ENCODE measurements at places on chromosomes 3 and 15.

DNA sequence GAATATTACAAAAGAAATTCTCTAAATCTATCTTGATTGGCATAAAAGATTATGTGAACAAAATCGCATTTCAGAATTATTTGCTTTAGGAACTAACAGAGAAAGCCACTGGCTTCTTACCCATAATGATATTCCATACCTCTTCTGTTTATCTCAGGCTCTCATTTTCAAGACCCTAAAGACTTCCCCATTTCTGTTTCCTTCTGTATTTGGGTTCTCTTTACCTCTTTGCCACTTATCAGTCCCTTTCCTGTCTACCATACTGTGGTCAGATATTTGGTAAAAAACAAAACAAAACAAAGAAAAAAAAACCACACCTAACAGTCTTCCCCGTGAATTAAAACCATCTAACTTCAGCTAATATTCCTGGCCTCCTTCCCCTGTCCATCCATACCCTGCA, 108.5 kb downstream of the LRRC28 start:
- no peak for DNase-seq

- peak; percentile 31 for DNase-seq
Observed at GRCh38 chr3:172698631-172699030, 12.2 kb downstream of the NCEH1 start.

DNA sequence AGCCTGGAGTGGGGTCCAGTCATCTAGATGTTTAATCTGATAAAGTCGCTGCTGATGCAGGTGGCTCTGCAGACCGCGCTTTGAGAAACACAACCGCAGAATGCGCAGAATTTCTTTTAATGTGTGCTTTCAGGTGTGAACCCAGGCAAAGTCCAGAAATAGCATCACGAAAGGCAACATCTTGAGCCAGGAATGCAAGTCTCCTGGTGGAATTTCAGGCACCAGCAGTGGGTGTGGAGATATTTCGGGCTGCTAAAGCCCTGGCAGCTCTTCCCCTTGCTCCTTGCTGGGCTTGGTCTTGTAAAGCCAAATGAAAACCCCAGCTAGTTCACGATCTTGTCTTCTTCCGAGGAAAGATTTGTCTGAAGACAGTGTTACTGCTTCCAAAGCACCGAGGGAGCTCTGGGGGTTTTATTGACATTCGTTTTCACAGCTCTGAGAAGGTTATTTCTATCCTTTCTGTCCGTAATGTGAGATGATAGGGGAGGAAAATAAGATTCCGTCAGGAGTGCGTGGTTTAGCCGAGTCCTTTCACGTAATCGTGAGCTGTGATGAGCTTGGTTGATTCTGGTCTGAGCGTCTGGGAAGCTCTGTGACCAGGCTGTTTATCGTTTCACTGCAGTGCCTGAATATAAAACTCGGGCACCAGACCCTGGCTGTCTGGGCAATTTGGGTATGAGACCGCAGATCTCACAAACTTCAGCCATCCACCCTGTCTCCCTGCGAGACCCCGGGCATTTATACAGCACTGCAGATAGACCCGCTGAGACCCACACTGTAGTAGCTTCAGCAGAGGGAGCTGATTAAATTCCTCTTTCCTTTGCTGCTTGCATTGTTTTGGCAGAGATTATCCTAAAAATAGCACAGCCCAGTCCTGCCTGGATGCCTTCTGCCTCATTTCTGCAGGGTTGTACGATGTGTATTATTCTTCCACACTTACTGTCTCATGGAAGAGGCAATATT, 67.0 kb upstream of the SLC25A26 start:
- no peak for DNase-seq

DNA sequence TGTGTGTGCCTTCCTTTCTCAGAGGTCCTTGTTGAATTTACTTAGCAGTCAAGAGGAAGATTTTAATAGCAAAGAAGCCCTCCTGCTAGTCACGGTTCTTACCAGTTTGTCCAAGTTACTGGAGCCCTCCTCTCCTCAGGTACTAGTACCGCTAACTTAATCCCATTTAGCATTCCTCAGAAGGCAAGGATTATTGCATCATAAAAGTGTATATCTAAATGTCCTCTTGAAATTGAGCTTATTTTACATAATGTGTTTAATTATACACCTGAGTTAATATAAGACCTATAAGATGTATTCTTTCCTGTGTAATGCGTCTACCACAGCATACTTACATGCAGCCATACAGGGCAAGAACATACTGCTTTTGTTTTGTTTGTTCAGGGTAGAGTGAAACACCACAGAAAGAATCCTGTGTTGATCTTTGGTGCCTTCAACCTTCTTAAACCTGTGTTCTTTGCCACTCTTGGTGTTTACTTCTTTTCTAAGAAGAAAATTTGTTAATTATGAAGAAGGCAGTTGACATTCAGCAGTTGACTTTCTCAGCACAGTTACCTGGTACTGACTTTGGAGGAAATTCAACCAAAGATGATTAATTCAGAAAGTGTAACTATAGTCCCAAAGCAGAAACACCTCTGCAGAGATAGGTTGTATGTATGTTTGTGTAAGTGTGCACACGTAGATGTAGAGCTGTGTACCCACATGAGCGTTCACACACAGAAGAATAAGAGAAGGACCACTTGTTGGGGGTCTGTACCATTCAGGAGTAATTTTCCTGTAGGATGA, 33.1 kb downstream of the POLG start:
- DNase-seq = no peak

DNA sequence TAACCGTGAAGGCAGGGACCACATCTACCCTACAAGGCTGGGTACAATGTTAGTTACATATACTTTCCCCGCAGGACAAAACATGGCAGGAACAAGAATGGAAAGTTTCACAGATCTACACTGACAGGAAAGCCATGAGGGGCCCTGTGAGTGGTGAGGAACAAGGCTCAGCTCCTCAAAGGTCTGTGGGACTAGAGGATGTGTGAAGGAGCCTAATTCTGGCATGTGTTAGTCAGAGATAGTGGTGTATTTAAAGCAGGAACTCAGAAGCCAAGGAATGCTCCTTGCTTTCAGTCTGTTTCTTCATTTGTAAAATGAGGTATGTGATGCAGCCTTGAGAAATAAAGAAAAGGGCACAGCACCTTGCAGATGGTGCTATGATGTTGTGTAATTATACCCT, 25.1 kb downstream of the ETV5 start:
- DNase-seq = no peak

- DNase-seq = no peak
Observed at GRCh38 chr3:117003501-117003900, 293.9 kb downstream of the TUSC7 start.

DNA sequence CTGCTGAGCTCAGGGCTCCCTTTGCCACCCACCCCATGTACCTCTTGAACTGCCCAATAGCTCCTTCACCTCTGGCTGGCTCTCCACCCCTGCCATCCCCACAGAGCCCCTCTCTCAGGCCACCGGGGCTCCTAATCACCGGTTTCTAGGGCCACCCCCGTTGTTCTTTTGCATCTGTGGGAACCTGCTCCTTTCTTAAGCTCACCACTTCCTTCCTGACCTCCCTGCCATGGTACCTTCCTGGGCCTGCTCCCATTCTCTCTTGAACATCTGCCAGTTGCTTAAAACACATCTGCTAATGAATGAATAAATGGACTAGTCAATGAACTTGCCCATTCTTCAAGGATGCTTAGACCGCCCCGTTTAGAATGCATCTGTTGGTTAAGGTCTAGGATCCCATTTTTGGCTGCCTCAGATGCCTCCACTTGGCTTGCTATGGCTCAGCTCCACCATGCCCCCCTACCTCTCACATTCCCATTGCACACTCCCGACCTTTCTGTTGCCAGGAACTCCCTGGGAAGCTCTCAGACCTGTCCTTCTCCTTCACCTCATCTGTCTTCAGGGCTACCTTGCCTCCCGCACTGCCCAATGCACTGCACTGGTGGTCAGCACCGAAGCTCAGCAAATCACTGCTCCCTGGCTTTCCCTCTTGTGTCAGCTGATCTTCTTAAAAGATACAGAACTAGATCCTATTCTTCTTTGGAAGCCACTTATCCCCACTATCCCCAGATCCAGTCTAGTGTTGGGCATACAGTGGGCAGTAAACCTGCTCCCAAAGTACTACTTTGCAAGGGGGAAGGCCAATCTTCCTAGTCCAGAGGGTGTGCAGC, 9.1 kb downstream of the AMOTL2 start:
- DNase-seq = no peak

- DNase-seq = peak; percentile 64
Observed at GRCh38 chr3:39990532-39990931, 181.1 kb downstream of the MYRIP start.

- peak; percentile 61 for DNase-seq
Observed at GRCh38 chr3:79018671-79019136, 749.1 kb downstream of the ROBO1 start.

- no peak for DNase-seq
Observed at GRCh38 chr3:151835751-151836525, 22.0 kb downstream of the AADAC start.

- no peak for DNase-seq
Observed at GRCh38 chr3:187287256-187287655, 4.3 kb downstream of the MASP1 start.

GRCh38 chr3:177110895-177111294, 86.4 kb downstream of the TBL1XR1 start:
- DNase-seq = no peak

DNA sequence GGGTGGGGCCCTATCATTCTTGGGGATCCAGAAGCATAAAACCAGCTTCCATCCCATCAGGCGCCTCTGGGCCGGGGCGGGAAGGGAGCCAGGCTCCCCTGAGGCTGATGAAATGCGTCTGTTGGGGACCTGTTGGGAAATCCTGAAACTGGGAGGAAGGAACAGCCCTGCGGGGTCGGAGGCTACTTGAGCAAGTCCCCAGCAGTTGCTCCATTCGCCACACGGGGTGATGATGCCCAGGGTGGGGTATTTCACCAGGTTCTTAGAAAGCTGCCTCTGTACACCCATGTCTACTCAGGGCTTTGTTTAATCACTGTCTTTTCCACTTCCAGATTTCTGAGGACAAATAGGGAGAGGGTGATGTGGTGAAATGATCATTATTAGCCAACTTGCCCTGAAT, 25.4 kb upstream of the TSEN2 start:
- DNase-seq = no peak

GRCh38 chr3:107813026-107813425, 277.8 kb downstream of the CD47 start:
- DNase-seq = no peak

DNA sequence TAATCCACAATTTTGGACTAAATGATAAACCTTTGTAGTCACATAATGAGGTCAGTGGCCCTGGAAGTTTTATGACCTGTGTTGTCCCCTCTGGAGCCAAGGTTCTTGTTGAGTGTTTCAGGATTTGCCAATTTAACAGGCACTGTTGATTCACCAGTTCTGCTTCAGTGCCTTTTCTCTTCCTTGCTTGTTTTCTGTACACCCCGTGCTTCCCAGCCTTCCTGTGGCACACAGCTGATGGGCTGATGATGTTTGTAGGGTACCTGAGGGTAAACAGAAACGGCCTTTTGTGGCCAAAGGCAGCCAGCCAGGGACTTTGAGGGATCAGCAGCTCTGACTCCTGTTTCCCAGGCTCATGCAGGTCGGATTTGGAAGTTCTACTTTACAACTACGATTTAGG, 13.3 kb downstream of the GYG1 start:
- DNase-seq = no peak

DNA sequence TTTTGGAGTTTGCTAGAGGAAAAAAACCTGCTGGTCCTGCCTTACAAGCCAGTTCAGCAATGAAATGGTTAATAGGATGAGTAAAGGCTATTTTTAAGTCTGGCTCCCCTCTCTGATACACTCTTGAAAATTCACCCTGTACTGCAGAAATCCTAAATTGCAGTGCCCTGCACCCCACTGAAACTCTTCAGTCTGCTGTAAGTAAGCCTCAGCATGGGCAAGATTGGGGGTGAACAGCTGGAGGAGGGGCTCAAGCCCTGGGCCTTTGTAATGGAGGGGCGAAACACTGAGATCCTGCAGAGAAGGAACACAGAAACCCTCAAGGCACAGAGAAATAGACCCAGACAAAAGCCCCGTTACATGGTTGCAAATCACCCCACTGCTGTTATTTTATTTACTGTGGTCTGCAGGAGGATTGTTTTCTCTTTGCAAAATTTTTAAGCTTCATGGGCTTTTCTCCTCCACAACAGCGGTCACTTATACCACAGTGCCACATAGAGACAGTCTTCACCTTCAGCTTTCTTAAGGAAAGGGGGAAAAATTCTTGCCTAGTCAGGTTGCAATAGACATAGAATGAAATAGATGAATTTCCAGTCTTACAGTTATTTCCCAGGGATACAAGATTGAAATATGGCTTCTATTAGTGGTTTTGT, 45.0 kb downstream of the SOX2 start:
- no peak for DNase-seq

- no peak for DNase-seq
Observed at GRCh38 chr15:42094512-42094963, at the start of gene PLA2G4D. Gene PLA2G4D, minus strand, starts transcription at chr15:42094562. Its CDS starts 103 bp downstream, at chr15:42094459.

- DNase-seq = no peak
Observed at GRCh38 chr3:141816958-141817357, 53.8 kb downstream of the GRK7 start.

DNA sequence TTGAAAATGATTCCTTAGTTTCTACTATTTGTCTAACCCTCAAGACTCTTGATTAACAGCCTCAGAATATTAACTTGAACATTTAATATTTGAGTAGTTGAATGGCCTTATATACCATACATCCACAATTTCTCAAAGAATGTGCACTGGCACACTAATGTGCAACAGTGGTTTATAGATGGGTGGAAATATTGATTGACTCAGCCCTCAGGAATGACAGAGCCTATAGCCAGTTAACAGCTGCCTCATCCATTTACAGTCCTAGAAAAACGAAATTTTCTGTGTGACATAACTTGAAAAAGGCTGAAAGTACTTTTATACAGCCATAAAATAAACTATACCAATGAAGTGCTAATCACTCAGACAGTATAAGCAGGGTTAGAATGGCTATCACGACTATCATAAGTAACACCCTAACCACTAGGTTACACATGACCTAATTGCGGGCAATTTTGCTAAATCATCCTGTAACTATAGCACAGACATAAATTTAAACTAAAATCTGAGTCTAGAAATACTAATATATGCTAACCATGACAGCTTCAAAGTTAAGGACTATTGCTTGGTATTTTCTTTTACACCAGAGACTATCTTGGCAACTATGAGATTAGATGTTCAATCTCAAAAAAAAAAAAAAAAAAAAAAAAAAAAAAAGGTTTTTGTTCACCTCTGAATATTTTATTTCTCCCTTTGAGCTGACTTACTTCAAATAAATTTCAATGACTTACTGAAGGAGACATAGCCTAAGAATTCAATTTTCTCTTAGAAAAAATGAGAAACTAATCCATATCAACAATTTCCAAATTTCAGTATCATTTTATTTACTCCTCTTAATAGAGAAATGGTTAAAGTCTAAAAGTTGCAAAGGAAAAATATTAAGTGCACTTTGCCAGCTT, 9.3 kb downstream of the SECISBP2L start:
- DNase-seq = peak; percentile 71

DNA sequence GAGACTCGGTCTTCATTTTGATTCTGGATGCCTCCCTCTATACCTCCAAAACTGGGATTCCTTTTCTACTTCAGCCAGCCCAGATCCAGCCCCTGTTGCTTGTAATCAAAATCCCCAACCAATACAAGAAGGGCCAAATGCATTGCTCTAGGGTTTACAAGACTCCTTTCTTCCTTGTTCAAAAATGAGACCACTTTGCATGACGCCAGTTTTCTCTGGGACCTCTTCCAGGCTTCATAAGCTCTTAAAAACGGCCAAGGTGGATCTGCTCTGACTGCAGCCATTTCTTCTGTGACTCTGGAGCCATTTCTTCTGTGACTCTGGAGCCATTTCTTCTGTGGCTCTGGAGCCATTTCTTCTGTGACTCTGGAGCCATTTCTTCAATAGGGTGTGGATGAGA, 71.9 kb downstream of the ADAMTS17 start:
- DNase-seq = no peak

- DNase-seq = no peak
Observed at GRCh38 chr3:88618021-88618645, 468.4 kb downstream of the C3orf38 start.
